ENCODE measurements at places on chromosomes 13 and 19.

DNA sequence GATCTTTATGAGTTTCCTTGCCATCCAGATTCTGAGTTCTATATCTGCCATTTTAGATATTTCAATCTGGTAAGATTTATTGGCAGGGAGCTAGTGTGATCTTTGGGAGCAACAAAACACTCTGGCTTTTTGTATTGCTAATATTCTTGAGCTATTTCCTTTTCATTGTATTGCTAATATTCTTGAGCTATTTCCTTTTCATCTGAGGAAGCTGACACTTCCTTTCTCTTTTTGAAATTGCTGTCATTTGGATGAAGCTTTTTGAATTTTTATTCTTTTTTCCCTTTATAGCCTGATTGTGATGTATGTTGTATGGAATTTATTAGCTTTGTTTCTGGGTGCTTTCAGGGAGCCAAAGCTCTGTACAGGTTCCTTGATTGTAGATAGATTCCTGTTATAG lies 873.5 kb upstream of the ATXN8OS start:
- no peak for DNase-seq

DNA sequence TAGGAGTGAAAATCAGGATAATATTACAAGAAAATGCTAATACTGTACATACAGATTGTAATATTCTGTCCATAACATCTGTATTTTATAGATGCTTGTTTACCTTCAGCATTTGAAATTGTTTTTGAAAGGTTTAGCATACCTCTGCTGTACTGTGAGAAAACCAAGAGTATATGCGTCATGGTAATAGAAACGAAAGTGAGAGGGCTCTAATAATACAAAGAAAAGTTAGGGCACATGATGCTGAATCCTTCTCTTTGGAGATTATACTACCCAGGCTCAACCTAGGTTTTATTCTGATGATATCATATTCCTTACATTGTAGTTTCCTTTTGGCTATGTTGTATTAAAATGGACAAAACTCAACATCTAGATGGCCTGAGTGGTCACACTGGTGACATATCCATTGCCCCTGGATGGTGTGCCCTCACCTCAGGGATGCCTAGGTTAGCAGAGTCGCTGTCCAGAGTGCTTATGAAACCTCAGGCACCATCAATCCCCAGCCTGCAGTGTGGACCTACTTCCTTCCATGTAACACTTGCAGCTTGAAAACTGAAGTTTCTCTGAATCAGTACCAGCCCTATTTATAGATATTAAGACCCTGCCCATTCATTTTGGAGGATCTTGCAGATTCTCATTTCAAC lies 253.7 kb downstream of the KCTD12 start:
- no peak for DNase-seq

DNA sequence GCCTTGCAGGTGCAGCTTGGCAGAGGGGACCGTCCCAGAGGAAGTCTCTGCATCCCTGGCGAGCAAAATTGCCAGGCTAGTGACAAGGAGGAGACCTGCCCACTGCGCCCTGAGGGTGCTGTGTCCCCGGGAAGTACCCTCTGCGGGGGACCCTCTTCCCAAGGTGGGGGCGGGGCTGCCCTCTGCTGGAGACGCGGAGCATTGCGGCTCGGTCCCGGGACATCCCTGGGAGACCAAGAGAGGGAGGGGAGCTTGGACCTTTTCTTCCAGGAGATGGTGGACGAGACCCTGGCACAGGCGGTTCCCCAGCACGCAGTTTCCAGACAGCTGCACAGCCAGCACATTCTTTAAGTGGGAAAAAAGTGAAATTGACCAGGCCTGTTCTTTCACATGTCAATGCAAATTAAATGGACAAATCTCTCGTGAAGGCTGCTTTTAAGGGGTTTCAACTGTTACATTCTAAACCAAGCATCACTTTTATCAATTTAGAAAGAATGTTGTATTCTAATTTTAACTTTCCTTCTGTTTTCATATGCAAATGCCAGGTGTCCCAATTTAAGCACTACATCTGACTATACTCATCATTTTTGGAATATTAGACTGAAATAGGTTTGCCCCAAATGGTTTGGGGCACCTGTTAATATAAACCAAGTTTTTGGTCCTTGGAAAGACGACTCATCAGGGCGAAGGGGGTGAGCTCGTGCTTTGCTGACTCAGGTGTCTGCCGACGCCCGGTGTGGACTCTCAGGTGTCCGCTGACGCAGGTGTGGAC lies 60.7 kb downstream of the MCF2L start:
- DNase-seq = peak; percentile 31

DNA sequence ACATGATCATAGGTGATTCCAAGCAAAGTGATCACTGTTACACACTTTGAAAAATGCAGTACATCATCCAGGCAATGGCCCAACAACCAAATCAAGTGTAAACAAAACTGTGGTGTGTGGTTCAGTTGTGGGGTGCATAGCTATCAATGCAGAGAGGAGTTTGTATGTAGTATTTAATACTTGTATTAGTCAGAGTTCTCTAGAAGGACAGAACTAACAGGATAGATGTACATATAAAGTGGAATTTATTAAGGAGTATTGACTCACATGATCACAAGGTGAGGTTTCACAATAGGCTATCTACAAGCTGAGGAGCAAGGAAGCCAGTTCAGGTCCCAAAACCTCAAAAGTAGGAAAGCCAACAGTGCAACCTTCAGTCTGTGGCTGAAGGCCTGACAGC lies 249.3 kb upstream of the HTR2A start:
- no peak for DNase-seq

- peak; percentile 89 for DNase-seq
These were observed 8.8 kb upstream of the TNFSF9 start for GRCh38 chr19:6521718-6522646.

DNA sequence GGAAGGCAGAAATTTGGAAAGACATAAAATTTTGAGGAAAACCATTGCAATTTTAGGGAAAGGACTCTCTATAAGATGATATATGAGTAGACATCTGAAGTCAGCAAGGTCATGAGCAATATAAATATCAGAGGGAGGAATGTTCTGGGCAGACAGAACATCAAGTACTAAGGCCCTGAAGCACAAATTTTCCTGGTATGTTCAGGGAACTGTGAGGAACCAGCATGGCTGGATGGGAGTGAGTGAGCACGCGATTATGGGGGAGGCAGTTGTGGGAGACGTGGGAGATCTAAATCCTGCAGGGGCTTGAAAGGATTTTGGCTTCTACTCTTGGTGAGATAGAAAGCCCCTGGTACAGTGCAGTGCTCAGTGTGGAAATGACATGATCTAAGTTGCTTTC lies 112.0 kb downstream of the TBC1D4 start:
- no peak for DNase-seq

DNA sequence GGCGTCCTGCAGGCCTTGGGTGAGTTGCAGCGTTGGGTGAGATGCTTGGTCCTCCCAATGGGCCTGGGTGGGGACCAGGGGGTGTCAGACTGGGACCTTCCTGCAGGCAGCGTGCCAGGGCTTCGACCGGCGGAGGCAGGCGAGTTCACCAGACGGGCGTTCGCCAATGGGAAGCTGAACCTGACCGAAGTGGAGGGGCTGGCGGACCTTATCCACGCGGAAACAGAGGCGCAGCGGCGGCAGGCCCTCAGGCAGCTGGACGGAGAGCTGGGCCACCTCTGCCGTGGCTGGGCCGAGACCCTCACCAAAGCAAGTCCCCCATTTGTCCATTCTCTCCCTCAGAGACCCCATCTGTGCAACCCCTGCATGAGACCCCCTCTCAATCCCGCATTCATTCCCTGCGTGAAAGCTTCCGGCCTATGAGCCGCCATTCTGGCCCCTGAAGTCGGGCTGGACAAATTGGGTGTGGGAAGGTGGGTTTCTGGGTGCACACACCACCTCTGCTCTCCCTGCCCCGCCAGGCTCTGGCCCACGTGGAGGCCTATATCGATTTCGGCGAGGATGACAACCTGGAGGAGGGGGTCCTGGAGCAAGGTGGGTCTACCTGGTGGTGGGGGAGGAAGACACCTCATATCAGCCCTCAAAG lies 1.2 kb downstream of the GTPBP3 start:
- no peak for DNase-seq

DNA sequence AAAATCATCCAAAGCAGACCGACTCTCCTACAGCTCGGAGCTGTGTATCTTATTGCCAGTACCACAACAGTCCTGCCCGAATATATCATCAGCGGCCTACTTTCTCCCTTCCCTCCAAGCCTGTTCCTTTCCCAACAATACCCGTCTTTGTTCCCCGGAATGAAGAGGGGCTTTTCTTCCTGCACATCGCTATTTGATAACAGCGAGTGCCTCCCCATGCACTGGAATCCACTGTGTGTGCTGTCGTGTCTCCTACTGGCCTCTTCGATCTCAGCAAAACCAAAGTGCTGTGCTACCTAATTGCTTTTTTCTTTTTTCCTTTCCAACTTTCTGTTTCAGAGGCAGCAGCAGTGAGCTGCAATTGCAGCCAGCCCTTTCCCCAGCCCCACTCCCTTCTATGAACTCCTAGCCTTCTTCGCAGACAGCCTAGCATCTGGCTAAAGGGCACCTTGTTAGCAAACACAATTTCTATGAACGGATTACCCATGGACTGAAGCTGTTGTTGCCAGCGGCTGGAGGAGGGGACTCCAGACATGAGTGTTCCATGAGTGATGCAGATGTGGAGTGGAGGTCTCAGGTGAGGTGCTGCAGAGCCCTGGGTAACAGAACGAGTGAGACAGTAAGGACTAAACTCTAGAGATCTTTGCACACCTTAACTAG lies 43.4 kb downstream of the EFNB2 start:
- DNase-seq = no peak

- DNase-seq = no peak
These were observed 66.7 kb downstream of the SIPA1L3 start for GRCh38 chr19:37973666-37974065.
